Activated CD8-positive, alpha-beta memory T cell treated with anti-CD3 and anti-CD28 coated beads, Interleukin-2, amount 10 ng/mL, durations not matched to agents 7 days and 5 days (primary cell): ENCODE measurements at places on chromosomes 13 and 19. TPM values are rescaled to one million over a fixed set of nuclear protein-coding genes. Genes with fewer than 3 reads are reported as not detected.
A peak's percentile ranks its signal among the peaks of the same experiment; 100 is the strongest.

DNA sequence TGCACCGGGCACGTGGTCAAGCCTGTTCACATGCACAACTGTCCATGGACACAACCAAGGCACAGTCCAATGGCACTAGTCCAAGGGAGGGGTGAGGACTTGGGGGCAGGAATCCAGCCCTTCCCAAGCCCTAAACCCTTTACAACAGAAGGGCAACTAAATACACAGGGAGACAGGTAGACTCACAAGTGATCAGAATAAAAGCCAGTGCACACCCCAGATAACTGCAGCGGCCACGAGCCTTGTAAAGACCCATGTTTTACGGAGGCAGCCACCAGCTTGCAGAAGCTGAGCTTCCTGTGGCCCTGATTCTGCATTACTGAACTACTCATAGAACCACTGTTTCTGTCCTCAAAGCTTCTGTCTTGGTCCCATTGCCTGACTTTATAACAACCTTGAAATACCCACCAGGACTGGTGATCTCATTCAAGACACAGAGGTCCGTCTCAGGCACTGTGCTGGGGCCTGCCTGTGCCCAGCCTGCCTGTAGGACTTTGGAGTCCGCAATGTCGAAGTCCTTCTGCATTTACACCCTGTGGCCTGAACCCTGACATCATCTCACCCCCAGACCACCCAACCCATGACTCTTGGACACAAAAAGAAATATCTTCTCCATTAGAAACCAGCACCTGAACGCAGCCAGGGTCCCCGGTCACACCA lies 181.2 kb downstream of the COL4A1 start:
- no peak for DNase-seq

The EBI3 gene
- total RNA-seq = 14.7 TPM

DNA sequence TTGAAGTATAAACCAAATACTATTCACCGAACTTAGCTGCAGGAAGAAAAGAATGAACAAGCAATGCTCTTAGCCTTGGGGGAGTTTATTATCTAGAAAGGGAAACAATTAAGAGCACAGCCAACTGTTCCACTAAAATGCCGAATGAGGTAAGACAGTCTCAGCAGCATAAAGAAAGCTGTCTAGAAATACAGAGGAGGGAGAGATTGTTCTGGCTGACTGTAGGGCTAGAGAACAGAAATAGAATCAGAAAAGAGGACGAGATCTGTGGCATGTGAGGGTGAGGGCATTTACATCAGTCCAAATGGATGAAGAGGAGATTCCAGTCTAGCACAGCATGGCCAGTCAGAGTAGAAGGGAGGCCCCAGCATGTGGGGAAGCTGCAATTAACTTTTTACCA lies 56.8 kb upstream of the TNFRSF19 start:
- no peak for DNase-seq

The C1QTNF9B gene
- not detected for total RNA-seq

The NOSIP gene
- total RNA-seq = 77.3 TPM

GRCh38 chr13:94234738-94235137 lies 244.7 kb downstream of the DCT start:
- DNase-seq = no peak

DNA sequence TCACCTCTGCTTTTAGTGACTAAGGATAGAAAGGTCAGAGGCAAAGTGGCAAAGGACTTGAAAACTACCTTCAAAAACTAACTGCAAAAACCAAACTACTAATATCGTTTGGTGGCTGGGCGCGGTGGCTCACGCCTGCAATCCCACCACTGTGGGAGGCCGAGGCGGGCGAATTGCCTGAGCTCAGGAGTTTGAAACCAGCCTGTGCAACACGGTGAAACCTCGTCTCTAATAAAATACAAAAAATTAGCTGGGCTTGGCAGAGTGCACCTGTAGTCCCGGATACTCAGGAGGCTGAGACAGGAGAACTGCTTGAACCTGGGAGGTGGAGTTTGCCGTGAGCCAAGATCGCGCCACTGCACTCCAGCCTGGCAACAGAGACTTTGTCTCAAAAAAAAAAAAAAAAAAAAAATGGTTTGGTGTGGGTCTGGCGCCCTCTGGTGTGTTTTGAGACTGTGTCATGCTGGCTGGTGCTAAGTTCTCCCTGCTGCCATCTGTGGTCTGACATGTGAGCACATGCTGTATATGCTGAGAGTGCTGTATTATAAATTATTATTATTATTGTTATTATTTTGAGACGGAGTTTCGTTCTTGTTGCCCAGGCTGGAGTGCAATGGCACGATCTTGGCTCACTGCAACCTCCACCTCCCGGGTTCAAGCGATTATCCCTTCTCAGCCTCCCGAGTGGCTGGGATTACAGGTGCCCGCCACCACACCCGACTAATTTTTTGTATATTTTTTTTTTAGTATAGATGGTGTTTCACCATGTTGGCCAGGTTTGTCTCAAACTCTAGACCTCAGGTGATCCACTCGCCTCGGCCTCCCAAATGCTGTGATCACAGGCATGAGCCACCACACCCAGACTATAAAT lies 36.0 kb upstream of the RNF17 start:
- DNase-seq = peak; percentile 81

- DNase-seq = no peak
Observed at GRCh38 chr13:29281932-29282495, 313.5 kb downstream of the SLC7A1 start.

DNA sequence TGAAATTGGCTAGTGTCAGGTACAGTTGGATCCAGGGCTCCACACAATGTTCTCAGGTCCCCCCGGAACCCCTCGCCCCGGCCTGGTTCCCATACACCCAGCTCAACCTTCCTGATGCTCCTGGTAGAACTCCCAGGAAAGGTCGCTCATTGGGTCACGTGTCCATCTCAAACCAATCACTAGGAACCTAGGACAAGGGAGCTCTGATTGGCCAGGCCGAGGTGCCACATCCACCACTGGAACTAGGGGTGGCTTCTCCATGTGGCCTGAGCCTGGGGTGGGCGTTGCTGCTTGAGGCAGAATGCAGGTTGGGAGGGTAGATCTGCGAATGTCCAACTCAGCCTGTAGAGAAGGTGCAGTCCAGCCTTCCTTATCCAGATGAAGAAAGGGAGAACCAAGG lies 6.9 kb upstream of the MEF2B start:
- no peak for DNase-seq

DNA sequence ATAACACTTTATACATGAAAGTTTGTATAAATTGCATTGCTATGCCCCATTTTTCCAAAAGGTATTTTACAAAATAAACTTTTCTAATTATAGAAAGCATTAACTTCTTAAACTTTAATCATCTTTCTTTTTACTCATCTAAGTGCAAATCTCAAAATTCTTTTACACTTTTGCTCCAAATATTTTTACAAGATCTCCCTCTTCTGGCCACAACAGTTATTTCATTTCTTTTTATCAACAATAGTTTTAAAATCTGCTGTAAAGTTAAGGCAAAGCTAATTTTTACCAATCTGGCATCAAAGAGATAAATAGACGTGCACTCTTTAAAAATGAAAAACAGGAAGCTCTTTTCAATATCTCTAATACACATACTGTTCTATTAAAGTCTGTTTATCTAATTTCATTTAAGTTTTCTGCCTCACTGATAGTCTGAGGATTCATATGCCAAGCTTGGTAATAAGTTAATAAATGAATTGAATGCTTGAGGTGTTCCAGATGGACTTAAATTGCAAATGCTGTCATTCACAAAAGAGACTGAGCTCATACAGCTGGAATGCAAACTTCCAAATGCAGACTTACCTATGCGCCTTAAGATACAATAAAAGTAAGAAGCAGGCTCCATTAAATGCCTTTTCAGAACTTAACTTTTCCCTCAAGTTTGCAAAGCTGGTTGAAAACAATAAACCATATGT lies 583.0 kb upstream of the ATXN8OS start:
- DNase-seq = no peak

GRCh38 chr19:4373601-4374497 lies 26.5 kb downstream of the SH3GL1 start:
- DNase-seq = no peak

GRCh38 chr13:51276636-51277035 lies 54.4 kb downstream of the FAM124A start:
- DNase-seq = no peak

GRCh38 chr19:1754636-1755466 lies 1.5 kb downstream of the ONECUT3 start:
- no peak for DNase-seq

- DNase-seq = peak; percentile 63
Observed at GRCh38 chr19:1767464-1767933, 14.2 kb downstream of the ONECUT3 start.

- DNase-seq = no peak
Observed at GRCh38 chr13:105202354-105202753, 1333.1 kb downstream of the EFNB2 start.

The GPR180 gene
- 7.5 TPM for total RNA-seq

GRCh38 chr19:38003438-38004185 lies 96.6 kb downstream of the SIPA1L3 start:
- peak; percentile 51 for DNase-seq

- DNase-seq = no peak
Observed at GRCh38 chr19:15197275-15197941, 3.4 kb downstream of the NOTCH3 start.
